ENCODE measurements at places on chromosomes 3 and 15. TPM values are rescaled to one million over a fixed set of nuclear protein-coding genes. Genes with fewer than 3 reads are reported as not detected.

DNA sequence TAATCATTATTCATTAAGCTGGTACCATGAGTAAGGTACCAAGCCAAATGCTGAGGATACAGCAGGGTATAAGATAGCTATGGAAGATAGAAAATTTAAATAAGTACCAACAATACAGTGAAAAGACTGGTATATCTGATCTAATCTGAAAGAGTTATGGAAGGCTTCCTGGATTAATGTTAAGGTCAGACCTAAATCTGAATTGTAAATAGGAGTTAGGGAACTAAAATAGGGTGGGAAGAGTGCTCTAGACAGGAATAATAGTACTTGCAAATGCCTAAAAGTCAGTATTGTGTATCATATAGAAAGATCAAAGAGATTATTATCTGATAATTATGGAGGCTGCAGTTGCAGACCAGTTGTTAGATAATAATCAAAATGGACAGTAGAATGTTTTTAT is 2.6 kb upstream of the ACKR4 start:
- DNase-seq, result no peak

GRCh38 chr3:149934524-149934923 is 36.2 kb downstream of the PFN2 start:
- DNase-seq, result no peak

Gene AGBL1
- 6.2 TPM for total RNA-seq

GRCh38 chr15:91517491-91518200 is 335.9 kb upstream of the SLCO3A1 start:
- DNase-seq, result no peak

Gene FGD5
- total RNA-seq, result 0.25 TPM

DNA sequence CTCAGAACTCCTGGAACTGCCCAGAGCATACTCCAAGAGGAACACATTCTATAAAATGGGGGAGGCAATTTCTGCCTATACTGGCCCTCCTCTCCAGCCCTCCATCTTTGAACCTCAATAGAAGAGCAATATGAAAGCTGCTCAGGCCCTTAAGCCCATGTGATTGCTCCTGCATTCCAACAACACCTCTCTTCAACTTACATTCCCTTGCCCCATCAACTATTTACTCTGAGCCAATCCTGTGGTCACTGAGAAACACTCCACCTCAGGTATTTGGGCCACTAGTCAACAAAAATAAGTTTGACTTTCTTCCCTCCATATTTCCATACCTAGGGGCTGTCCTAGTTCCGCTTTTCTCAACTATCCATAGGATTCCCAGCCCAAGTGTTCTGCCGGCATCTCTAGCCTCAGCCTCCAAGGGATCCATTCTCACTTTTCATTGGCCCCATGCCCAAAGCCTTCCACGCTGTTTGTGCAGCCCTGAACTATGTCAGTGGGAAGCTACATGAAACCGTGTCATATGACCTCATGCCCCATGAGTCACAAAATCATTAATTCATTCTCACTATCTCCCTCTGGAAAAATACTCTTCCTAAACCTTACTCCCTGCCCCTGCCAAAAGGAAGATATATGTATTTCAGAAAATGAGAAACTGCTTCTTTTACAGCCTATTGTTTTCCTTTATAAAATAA is 61.6 kb downstream of the GJD2 start:
- no peak for DNase-seq

Gene FBLN2
- 15.9 TPM for total RNA-seq

Gene TTLL13
- total RNA-seq, result not detected

GRCh38 chr3:43246976-43247375 is 39.4 kb upstream of the SNRK start:
- DNase-seq, result peak; percentile 32

DNA sequence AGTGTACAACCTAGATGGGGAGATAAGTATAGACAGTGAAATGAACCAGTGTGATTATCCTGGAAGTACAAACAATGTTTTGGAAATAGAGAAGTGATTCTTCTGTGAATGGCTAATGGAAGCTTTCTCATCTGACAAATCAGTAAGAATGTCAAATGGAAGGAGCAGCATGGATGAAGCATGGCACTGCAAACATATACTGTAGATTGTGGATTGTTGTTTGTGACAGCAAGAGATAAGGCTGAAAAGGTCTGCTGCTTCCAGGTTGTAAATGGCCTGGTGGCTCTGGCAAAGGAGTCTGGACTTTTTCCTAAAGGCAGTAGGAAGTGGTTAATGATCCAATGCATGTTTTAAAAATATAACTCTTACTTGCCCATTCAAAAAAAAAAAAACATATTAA is 71.3 kb downstream of the FBN1 start:
- no peak for DNase-seq

GRCh38 chr3:184791171-184791570 is 20.8 kb upstream of the VPS8 start:
- no peak for DNase-seq

Gene FHIT
- 3.2 TPM for total RNA-seq

Gene MORC1
- total RNA-seq, result not detected

- no peak for DNase-seq
Observed at GRCh38 chr3:68458581-68458980, 473.8 kb downstream of the TAFA4 start.

Gene DOCK3
- 11.1 TPM for total RNA-seq

- DNase-seq, result no peak
Observed at GRCh38 chr15:26421065-26421464, 351.8 kb downstream of the GABRB3 start.

- DNase-seq, result no peak
Observed at GRCh38 chr3:40869013-40869412, 330.3 kb upstream of the CTNNB1 start.

DNA sequence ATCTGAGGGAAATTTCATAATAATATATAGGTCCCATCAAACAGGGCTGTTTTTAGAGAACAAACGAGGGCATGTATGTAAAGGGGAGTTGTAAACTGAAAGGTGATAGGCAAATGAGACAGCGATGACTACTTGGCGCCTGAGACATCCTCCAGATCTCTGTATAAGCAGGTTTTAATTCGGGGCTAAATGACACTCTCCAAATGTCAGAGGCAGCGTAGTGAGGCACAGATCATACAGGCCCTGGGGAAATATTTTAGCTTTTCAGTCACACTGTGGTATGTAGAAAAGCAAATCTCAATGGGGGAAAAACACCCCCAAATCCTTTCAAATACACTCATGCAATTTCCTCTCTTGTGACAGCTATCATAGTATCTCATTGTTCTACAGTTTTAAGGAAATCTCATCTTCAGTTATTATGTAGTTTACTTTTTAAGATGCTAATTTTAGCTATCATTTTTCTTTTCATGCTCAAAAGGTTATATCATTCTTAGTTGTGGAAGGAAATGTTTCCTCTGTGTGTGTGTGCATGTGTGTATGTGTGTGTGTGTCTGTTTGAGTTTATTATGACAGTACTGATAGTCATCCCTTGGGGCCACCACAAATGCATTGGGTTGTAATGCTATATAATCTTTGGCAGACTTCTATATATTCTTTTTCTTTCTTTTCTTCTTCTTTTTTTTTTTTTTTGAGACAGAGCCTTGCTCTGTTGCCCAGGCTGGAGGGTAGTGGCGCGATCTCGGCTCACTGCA is 1.1 kb downstream of the TPRG1 start:
- no peak for DNase-seq

DNA sequence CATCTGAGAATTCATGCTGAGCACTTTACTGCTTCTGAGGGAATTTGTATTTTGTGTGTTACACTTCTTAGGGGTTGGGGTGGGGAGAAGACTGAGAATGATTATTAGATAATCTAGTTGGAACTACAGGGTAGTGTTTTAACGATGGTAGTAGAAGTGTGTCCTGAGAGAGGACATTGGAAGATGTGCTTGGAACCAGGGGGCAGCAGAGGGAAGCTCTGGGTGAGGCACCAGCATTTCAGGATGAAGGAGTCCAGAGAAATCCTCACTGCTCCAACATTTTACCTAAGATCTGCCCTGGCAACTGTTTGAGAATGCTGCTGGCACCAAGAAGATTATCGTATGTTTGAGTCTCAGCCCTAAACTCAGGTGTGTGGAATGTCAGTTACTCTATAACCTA is 145.5 kb downstream of the SQOR start:
- DNase-seq, result no peak

Gene ADAMTS9
- total RNA-seq, result 32.1 TPM

Gene ROPN1
- total RNA-seq, result not detected

DNA sequence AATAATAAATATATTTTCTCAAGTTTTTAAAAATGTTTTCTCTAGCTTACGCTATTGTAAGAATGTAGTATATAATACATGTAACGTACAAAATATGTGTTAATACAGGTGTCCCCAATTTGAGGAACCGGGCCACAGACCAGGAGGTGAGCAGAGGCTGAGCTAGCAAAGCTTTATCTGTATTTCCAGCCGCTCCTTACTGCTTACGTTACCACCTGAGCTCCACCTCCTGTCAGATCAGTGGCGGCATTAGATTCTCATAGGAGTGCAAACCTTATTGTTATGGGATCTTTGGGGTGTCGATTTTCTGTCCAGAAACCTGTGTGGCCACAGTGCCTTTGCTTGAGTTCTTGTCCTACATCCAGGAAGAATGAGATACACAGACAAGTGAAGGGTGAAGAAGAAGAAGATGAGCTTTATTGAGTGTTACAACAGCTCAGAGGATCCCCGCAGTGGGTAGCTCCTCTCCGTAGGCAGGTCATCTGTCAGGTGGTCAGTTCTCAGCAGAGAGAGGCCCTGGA is 9.9 kb upstream of the TRIM59 start:
- no peak for DNase-seq

DNA sequence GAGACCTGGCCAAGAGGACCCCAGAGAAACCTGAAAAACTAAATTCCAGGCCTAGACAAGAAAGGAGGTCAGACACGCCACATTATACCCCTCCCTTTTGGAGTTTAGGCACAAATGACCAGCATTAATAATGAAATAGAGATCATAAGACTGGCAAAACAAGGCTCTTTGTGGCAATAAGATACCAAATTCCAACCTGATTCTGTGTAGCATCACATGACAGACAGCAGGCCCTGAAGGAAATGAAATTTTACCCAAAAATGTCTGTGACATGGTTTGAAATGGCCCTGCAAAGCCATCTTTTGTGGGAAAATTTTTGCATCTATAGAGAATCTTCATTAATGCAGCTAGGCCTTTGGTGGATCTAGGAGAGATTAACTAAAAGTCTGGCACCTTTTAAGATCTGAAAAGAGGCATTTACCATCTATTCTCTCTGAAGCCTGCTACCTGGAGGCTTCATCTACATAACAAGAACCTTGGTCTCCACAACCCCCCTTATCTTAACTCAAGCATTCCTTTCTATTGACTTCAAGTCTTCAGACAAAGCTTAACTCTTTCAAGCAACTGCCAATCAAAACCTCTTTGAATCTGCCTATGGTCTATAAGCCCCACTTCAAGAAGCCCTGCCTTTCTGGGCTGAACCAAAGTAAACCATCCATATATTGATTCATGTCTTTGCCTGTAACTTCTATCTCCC is 8.0 kb downstream of the FAM174B start:
- peak; percentile 79 for DNase-seq

Gene NR2E3
- total RNA-seq, result 0.28 TPM

DNA sequence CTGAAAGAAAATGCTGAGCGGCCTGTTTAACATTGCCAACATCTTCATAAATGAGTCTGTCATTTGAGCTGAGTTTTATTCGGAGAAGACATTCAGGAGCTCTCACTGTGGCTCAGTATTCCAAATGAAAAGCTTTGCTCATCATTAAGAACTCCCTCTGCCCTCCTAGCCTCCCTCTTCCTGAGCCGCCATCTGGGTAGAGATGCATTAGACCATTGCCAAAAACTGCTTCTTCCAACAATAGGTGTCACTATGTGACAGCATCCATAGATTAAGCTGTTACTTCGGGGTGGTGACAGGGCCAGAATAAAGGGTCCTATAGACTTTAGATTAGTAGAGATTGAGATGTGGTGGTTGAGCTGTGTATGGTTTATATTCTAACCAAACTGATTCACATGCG is 501.4 kb upstream of the NR2F2 start:
- DNase-seq, result peak; percentile 10

- peak; percentile 93 for DNase-seq
Observed at GRCh38 chr3:51968170-51968775, 1.0 kb upstream of the PCBP4 start.

Gene CLRN1
- total RNA-seq, result not detected

Gene NMNAT3
- total RNA-seq, result 0.95 TPM

- DNase-seq, result no peak
Observed at GRCh38 chr3:170869239-170869590, 780 bp downstream of the RPL22L1 start.

- DNase-seq, result no peak
Observed at GRCh38 chr3:105653868-105654267, 214.9 kb downstream of the CBLB start.

DNA sequence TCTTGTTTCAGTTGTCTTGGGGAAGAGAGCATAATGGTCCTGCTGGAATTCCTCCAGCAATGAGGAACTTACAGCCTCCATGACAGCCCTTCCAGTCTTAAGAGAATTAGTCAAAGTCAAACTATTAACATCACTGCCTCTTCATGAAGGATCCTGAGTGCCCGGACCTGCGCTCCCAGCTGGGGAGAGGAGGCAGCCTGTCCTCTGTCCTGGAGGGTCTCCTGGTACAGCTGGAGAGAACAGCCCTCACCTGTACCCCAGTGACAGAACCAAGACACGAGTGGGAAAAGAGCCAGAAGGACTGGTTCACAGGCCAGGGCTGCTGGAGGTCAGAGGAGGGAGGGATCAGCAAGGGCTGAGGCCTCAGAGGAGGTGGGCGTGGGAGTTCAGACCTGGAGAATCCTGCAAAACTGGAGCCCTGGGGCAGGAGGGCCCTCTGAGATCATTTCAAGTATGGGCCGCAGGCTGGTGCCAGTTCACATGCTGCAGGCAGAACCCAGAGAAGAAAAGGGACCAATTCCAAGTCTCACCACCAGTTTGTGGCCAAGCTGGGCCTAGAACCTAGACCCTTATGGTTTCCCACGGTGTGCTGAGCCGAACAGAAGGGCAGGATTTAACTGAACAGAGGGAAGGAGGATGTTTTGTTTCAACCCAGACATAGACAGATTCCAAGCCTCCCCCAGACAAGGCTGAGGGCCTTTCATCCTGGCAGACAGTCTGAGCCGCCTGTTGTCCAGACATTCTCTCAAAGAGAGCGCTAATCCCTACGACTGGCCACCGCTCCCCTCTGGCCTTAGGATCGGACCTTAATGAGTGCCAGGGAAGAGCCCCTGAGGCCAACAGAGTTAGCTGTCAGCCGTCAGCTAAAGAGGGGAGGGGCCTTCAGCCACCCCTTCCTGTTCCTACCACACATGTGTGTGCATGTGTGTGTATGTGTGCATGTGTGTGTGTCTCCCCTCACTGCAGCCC is 18.2 kb downstream of the LOXL1 start:
- peak; percentile 95 for DNase-seq

- DNase-seq, result no peak
Observed at GRCh38 chr15:49438962-49439631, 16.1 kb downstream of the FGF7 start.

DNA sequence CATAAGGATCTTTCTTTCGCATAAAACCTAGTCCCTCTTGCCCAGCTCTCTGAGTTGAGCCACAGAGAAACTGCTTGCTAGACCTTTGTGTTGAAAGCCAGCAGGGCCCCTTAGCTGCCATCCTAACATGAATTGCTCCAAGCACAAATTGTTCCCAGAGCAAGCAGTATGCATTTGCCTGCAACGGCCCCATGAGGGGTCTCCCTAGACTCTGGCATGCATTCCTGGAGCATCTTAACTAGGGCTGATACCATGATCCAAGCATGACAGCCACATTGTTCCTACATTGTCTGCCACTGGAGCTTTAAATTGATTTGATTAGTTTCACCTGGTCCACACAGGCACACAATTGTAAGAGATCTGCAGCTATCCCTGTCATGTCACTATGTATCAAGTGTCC is 428.1 kb downstream of the TAFA4 start:
- DNase-seq, result peak; percentile 64
